Left colon (tissue), 2 donors: ENCODE measurements at places on chromosomes 11 and 22. TPM values are rescaled to one million over a fixed set of nuclear protein-coding genes. Genes with fewer than 3 reads are reported as not detected.

C11orf87 gene
- total RNA-seq: not detected

DNA sequence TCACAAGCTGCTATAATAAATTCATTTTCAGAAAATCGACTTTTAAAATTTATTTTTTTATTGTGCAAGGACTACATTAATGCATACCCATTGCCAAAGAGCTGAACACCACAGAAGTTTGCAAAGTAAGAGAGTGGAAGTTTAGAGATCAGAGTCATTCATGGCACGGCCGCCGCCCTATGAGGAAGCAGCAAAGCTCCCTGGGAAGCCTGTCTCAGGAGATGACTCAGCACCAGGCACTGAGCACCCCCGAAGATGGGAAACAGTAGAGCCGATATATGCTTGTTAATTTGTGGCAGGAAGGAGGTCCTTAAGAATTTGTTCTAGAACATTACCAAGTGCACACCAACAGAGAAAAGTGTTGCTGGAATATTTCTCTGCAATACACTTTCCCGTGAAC is 693.7 kb downstream of the OPCML start:
- no peak for DNase-seq

GRCh38 chr11:67366961-67367760 is 6.2 kb downstream of the CLCF1 start:
- DNase-seq: no peak

DNA sequence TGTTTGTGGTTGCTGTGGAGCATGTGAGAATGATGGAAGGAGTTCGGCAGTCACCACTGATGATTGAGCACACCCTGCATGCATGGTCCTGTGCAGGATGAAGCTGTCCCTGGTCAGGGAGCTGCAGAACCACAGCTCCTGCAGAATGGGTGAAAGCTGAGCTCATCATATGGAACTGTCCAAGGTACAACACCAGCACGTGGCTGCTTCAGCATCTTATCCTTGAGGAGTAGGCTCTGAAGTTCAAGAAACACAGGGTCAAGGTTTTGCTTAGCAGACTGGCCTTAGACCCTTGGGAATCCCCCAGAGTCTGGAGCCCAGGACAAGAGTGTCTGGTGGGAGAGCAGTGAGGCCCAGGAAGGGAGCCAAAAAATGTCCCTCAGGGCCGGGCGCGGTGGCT is 182.4 kb upstream of the LARGE1 start:
- no peak for DNase-seq

- DNase-seq: no peak
Observed at GRCh38 chr11:14914536-14914935, 22.5 kb upstream of the CYP2R1 start.

NLRP14 gene
- 0.14 TPM for total RNA-seq

- no peak for DNase-seq
Observed at GRCh38 chr11:69862331-69862771, 43.1 kb upstream of the FGF3 start.

DNA sequence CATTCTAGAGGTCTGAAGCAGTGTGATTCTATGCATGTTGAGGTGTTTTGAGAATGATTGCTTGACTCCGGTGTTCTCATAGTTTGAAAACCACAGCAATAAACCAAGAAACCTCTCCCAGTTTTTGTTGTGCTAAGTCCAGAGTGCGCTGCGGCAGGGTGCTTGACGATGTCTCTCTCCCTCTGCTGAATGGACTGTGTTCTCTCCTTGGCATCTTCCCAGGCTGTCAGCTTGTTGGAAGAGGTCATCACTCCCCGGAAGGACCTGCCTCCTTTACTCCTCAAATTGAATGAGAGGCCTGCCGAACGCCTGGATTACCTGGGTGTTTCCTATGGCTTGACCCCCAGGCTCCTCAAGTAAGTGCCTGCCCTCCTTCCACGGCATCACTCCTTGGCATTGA is 31.0 kb downstream of the NAT10 start:
- no peak for DNase-seq

- no peak for DNase-seq
Observed at GRCh38 chr22:19717181-19717580, 2.9 kb downstream of the SEPTIN5 start.

- no peak for DNase-seq
Observed at GRCh38 chr11:93694557-93694956, 33.1 kb downstream of the CEP295 start.

GRCh38 chr11:2473361-2474058 is 28.7 kb downstream of the KCNQ1 start:
- no peak for DNase-seq

DNA sequence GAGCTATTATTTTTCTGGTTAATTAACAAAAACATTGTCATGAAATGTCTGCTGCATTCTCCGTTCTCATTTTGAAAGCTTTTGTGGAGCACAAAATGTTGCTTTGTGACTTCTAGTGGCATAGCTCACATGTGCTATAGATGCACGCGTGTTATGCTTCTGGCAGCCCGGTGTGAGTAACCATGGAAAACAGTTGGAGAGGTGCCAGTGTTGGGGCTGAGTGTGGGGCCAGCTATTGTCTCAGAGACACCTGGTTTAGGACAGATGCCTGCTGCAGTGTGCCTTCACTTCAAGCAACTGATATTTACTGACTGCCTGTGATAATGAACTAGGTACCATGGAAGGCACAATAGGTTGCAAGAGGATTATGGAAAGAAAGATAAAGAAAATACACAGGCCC is 760.6 kb downstream of the NTM start:
- no peak for DNase-seq

GRCh38 chr11:113587308-113587739 is 112.1 kb upstream of the DRD2 start:
- DNase-seq: no peak

ZNF280A gene
- not detected for total RNA-seq

ASCC2 gene
- total RNA-seq: 63.0 TPM
